CD4-positive, alpha-beta T cell treated with Interferon alpha-2 for 1 hour (primary cell): ENCODE measurements at places on chromosomes 16 and 17.

DNA sequence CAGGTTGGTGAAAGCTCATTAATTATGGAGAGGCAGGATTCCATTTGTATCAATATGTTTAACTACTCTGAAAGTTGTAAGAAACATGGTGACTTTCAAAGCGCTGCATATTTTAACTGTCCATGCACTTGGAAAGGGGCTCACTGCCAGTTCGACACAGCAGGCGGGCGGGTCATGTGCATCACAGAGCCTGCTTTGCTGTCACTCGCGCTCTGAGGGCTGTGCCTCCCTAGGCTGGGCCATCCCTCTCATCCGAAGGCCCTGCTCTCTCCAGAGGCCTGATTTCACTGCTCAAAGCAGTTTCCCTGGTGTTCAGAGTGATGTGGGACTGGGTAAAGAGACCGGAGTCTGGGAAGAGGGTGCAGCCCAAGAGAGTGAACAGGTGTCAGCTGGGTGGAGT is 422.0 kb upstream of the MON1B start:
- DNase-seq: no peak

DNA sequence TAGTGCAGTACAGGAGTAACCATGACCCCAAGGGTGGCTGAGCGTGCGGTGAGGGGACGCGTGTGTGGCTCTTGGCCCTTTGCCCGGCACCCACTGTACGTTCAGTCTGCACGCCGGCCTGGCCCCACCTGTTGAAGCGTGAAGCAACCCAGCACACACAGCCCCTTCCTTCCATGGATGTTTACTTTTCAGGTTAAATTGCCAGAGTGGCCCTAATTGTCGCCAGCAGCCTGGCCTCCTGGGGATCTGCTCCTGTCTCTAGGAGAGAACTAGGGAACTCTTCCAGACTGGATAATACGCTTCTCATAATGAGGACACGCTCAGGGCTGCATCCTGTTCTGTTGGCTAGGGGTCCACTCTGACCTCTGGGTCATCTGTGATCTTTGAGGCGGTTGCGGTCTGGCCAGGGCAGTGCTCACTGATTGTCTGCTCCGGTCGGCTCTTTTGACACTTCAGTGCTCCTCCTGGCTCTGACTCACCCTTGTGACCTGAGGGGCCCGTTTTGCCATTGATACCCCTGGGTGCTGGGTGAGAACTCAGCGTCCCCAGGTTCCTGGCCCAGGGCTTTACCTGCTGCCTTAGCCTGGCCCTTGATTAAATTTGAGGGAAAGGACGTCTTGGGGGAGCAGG is 27.7 kb downstream of the TPSG1 start:
- no peak for DNase-seq

GRCh38 chr17:64533784-64534183 is 27.0 kb downstream of the CEP95 start:
- no peak for DNase-seq

DNA sequence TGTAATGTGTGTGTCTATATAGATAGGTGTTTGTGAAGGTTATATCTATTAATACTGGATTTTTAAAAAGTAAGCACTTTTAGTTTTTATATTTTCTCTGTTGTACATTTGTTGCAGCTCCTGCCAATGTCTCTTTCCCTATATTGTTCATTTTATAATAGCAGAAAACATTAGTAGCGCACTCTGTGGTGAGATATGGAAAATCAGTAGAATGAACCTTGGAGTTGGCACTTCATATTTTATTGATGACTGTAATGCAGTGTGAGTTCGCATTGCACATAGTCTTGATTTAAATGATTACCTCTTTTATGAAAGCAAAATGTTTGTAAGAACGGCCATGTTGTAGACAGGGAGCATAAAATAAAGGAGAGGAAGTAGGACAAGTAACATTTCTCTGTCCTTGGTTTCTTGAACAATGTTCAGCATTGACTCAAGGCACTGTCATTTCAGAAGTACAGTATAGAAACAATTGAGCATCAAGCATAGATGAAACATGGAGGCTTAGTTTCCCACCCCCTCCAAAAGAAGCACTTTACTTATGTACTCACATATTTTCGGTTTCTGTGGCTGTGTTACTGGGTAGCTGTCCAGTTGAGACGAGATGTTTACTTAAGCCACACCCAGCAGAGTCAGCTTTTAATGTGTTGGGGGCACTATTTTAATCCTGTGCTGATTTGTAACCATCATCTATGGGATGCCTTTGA is 74.0 kb downstream of the TANC2 start:
- no peak for DNase-seq

- no peak for DNase-seq
These were observed 81.8 kb downstream of the AKAP1 start for GRCh38 chr17:57166803-57167202.

- no peak for DNase-seq
These were observed 7.5 kb upstream of the ADCY9 start for GRCh38 chr16:4123616-4124300.

GRCh38 chr16:970386-970765 is 408 bp downstream of the LMF1 start:
- no peak for DNase-seq

DNA sequence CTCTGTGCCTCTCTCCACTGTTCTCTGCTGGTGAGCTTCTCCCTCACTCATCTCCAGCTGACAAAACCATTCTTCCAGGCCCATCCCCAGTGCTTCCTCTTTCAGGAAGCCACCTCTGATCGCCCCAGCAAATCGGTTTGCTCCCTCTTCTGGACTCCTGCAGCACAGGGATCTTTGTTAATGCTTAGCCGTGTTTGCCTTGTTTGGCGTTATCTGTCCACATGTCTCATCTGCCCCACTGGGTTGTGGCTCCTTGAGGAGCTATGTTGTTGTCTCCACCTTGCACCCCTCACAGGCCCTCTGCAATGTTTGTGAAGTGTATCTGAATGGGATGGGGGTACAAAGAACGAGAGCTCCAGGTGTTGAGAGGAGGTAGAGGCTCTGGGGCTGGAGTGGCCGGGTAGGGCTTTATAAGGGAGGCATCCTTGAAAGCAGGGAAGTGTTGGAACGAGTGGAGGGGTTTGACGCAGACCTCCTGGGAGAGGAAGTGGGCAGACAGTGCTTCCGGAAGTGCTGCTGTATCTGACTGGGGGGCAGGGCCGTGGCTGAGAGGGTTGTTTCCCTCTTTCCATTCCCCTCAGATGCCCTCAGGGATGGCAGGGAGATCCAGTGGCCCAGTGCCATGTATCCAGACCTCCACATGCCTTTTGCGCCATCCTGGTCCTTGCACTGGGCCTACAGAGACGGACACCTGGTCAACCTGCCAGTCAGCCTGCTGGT is 27.8 kb downstream of the CASKIN2 start:
- DNase-seq: peak; percentile 53

DNA sequence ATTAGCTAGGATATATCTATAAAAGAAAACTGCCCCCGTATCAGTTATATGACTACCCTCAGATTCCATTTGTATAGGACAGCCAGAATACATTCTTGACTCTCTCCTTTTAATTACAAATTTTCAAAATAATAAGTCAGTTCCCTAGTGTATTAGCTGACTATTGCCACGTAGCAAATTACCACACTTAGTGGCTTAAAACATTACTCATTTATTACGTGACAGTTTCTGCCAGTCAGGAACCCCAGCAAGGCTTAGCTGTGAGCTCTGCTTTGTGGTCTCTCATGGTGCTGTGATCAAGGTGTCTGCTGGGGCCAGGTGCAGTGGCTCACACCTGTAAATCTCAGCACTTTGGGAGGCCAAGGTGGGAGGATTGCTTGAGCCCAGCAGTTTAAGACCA is 13.9 kb upstream of the SCNN1B start:
- DNase-seq: no peak

DNA sequence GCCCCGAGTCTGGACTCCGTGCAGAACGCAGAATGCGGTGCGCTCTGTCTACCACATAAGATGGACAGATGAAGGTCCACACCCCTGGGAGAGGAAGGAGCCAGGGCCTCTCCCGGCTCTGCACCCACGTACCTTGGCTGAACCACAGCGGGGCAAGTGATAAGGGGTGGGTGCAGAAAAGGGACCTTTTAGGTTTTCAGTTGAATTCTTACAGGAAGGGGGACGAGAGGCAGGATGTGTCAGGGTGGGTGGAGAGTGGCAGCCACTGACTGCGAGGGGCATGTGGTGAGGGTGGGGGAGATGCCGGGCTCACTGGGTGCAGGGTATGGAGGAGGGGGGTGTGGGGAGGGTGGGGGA is 372 bp downstream of the CD300A start:
- no peak for DNase-seq

GRCh38 chr16:23132775-23133463 is 16.3 kb downstream of the USP31 start:
- no peak for DNase-seq

DNA sequence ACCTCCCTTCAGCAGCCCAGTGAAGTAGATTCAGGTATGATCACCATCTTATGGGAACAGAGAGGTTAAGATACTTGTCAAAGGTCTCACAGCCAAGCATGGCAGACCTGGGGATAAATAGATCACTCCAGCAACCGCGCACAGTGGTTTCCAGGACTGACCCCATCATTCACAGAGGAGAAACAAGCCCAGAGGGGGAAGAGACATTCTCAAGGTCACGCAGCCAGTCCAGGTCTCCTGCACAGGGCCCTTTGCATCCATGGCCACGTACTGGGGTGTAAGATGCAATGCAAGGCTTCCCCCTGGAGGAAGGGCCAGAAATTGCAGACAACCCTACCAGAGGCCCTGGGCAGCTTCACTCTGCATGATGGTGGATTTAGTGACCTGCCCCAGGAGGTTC is 19.9 kb downstream of the TLE7 start:
- no peak for DNase-seq

DNA sequence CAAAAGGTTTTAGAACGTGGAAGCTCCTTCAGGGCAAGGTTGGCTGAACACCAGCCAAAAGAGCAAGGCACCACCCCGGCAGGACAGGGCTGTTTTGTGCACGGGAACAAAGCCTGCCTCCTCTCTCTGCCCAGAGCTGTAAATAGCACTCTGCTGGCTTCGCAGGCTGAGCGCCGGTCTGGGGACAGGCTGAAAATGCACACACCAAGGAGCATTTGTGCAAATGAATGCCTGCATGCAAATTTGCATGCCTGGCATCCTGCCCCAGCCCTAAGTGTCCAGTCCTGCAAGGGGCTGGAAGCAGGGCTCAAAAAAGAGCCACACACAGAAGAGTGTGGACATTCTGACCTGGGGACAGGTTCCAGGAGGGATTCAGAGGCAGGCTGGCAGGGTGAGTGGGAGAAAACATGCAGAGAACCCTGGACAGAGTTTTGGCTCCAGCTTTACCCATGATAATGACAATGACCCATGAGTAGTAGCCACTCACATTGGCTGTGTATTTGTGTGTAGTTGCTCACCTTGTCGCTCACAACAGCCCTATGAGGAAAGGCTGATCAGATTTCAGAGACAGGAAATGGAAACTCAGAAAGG is 11.7 kb downstream of the ABAT start:
- no peak for DNase-seq

- no peak for DNase-seq
These were observed 5.1 kb downstream of the LDAF1 start for GRCh38 chr16:21163576-21163975.

- DNase-seq: no peak
These were observed 32.5 kb downstream of the CDRT4 start for GRCh38 chr17:15434956-15435355.

DNA sequence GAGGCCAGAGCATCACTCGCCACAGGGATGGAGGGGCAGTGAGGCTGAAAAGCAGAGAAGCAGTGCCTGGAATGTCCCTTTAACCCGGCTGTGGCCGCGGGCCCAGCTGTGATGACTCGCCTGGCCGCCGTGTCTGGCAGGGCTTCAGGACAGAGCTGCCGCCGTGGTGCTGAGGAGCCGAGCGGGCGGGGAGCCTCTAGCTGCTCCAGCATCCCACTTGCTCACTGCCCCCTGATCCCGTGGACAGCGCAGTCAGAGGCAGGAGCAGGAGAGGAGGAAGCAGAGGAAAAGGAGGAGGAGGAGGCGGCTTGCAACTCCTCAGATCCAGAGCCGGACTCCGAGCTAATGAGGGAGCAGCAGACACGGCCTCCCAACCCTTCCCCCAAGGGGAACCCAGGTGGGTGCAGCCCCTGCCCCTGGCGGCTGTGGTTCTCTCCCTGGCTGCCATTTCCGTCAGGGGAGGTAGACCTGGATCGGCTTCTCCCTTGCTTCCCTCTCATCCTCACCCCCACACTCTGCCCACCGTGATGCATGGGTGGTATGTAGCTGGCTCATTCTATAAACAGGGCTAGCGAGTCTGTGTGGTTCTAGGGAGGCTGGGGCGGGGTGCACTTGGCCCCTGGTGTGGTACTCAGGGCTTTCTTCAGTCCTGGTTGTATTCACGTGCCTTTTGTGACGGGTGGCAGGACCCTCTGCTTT is 165.7 kb downstream of the CMIP start:
- no peak for DNase-seq
